ENCODE measurements at places on chromosomes 16 and 17.
A peak's percentile ranks its signal among the peaks of the same experiment; 100 is the strongest.

DNA sequence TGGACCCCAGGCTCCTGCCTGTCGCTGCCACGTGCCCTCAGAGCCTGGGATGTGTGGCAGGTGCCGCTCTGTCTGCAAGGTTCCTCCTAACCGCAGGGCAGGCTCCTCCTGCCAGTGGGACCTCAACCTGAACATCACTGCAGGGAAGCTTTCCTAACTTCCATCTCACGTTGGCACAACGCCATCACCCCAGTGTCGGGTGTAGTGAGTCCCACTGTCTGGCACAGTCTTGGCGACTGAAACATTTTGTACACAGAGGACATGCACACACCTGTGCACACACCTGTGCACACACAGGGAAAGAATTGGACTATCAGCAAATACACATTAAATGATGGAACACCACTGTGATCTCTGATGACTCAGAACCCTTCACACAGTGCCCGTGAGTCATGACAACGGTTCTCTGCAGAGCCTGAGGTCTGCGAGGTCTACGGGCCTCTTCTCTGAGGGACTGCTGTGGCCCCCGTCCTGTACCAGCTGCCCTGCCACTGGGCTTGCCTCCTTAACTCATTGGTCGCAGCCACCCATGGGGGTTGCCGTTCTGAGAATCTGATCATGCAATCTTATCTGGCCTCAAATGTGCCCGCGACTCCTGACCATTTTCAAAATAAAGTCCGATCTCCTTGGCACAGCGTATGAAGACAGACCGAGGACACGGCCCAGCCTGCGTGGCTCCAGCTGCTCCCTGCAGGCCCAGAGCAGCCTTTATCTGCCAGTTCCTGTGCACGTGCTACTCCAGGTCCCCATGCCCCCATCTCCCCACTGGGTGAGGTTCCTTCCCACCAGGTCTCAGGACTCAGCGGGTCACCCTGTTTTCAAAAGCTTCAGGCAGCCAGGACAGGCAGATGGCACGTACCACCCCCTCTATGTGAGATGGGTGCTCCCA, 7.6 kb downstream of the CCDC57 start:
- DNase-seq, result peak; percentile 46

DNA sequence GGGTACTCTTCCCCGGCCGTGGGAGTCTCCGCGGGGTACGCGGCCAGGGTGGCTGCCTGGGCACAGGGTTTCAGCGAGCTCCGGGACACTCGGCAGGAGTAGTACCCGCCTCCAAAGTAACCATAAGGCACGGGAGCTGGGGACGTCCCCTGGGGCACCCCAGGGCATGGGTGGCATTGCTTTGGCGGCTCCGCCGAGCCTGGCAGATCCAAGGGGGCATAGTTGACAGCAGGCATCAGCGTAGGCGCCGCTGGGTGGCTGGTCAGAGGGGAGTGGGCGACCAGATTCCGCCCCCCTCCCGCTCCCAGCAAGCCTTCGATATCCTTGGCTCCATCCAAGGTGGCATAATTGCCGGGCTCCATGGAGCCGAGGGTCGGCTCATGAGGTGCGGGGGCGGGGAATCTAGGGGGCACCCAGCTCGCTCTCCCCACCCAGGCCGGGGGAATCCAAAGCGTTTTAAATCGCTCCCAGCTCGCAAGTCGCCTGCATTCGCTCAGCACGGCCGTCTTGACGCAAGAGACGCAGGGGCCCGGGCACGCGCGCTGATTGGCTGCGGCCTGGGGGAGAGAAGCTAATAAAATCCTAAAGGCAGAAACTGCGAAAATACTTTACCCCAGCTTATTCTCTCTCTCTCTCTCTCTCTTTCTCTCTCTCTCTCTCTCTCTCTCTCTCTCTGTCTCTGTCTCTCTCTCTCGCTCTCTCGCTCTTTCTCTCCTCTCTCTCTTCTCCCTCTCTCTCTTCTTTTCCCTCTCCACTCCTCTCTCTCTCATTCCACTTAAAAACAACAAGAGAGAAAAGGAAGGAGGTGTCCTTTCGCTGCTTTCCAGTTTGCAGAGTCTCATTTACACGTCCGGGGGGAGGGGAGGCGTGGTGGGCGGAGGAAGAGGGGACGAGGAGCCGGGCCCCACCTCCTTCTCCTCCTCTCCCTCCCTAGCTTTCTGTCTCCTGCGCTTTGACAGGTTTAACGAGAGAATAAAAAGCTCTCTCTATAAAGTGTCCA, at the start of gene HOXB13:
Gene HOXB13, minus strand, starts transcription at position 519 of the 1,000 bp plus-strand sequence. Its CDS starts 157 bp downstream, at position 362.
- DNase-seq, result no peak

- DNase-seq, result no peak
These were observed 91.9 kb downstream of the ABCC1 start for GRCh38 chr16:16041196-16041892.

GRCh38 chr16:23711785-23712184, 1.2 kb downstream of the ERN2 start:
- DNase-seq, result no peak

GRCh38 chr16:84513123-84513522, 8.7 kb upstream of the MEAK7 start:
- DNase-seq, result no peak

- no peak for DNase-seq
These were observed 27.8 kb downstream of the PIPOX start for GRCh38 chr17:29070781-29071180.

GRCh38 chr17:40686192-40686591, 17.4 kb downstream of the KRT24 start:
- DNase-seq, result no peak

GRCh38 chr16:15897834-15898254, 9.4 kb upstream of the CEP20 start:
- no peak for DNase-seq

- DNase-seq, result no peak
These were observed 123.4 kb downstream of the PRKCB start for GRCh38 chr16:23959072-23959751.

DNA sequence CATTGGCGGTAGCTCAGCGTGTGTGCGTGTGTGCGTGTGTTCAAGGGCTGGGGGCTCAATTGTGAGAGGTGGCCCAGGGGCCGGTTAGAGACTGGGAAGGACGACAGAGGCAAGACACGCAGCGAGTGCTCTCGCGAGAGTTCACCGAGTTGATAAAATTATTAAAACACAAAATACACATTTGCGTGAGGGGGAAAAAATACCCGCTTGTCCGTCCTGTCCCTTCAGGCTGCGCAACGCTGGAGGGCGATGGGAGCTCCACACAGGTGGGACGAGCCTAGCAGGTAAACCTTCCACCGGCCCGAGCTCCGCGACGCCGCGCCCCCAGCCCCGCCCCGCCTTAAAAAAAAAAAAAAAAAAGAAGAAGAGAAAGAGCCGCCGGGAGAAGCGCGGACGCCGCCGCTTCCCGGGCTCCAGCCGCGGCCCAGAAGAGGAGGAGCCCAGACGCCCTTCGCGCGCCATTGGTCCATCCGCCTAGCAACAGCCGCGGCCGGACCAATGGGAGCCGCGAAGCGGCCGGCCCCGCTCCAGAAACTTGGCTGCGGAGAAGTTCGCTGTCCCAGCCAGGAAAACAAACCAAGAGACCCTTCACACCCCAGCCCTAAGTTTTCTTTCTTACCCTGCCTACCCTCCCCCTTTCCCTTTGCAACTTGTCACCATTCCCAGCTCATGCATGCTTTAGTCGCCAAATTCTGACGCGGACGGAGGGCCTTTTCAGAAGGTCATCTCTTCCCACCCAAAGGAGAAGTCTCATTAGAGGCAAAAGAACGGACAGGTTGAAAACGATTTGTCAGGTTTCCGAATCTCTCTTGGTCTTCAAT, 169.9 kb upstream of the MAF start:
- DNase-seq, result peak; percentile 73

All from kidney capillary endothelial cell (primary cell).